ENCODE measurements at places on chromosomes 5 and 9.

- no peak for DNase-seq
These were observed 11.3 kb upstream of the ADAMTS12 start for GRCh38 chr5:33903118-33903517.

DNA sequence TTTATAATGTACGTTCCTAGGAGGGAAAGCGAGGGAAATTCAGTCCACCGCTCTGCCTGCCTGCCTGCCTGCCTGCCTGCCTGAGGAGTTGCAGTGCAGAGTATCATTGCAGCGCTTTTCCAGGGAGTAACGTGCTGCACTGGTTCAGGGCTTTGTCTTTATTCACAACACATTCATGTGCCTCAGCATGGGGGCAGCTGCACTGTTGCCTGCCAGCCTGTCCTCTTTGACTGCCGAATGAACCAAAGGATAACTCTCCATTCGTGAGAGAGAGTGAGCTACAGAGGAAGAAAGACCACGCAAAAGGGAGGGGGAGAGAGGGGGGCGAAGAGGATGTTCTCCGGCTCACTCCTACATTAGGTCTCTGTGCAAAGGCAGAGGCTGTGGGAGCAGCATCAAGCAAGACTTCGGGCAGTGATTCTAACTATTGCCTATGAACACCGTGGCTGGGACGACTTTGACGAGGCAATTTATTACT lies 791.2 kb downstream of the MAT2B start:
- no peak for DNase-seq

DNA sequence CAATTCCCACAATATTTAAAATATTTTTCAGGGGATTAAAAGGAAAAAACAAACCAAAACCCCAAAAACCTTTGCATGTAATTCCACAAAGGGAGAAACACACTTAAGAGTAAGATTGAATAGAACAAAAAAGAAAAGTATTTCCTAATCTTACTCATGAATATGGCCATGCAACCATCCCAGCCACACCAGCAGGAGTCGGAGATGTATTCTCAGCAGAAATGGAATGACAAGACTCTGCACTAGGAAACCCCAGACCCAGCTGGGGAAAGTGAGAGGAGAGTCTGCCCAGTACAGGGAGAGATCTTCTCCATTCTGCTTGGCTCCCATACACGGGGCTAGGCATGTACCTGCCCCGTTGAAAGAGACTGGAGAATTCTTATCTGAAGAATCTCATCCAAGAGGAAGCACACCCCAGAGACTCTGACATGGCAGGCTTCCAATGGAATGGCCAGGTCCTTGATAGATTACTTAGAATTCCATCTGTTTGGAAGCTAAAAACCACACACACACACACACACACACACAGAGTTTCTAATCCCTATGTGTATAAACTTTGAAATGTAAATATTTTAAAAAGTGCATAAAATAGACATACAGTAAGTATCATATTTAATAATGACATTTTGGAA lies 118.8 kb downstream of the GADD45G start:
- DNase-seq: no peak

DNA sequence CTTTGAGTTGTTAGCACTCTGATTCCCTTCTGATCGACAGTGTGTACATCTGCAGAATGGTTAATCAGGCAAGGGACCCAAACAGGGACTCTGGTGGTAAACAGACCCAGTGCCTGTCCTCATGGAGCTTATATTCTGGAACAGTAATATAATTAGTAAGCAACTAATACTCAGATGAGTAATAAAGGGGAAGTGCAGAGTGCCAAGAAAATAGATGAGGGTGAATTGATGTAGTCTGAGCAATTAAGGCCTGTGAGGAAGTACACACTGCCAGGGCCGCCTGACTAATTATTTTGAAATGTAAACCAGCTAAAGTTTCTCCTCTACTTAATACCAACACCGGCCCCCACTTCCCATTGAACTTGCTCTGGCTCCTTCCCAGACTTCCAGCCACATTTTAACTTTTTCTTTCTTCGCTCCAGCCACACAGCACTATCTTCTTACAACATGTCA lies 4.2 kb downstream of the DHX29 start:
- DNase-seq: no peak

GRCh38 chr5:73447530-73448462 lies 781 bp downstream of the FOXD1 start:
- DNase-seq: peak; percentile 55

DNA sequence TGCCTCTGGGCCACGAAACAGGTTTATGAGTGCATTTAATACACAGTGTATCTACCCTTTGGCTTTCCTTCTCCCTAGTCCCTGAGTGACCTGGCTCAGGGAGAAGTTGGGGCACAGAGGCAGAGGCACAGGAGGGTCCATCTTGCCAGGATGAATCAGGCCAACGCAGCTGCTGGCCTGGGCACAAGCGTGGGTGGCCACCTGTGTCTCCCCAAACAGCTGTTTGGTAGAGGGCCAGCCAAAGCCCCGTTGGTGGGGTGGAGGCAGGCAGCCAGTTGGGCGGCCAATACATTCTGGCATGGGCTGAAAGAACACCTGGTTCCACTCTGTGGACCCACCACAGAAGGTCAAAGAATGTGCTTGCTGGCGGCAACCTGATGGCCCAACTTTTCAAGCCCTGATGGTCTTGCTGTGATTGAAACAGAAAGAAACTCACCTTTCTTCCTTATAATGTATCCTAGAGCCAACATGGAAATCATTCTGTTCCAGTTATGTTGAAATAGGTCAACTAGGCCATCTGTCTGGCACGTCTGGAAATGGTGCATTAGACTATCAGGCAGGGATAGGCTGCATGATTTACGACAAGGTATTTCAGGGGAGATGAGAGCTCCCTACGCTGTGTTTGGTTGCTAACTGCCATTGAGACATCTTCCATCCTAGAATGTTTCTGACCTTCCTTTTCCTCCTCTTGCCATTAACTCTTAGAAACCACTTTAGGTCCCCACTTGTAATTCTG lies 337.4 kb downstream of the ADAMTS6 start:
- no peak for DNase-seq

GRCh38 chr5:43268188-43268820 lies 44.9 kb downstream of the HMGCS1 start:
- no peak for DNase-seq

GRCh38 chr9:33893861-33894260 lies 76.9 kb downstream of the UBE2R2 start:
- no peak for DNase-seq

GRCh38 chr9:38414040-38414723 lies 10.1 kb downstream of the IGFBPL1 start:
- no peak for DNase-seq

- DNase-seq: no peak
These were observed 11.4 kb downstream of the LAMC3 start for GRCh38 chr9:131020388-131020787.

- DNase-seq: no peak
These were observed 259.2 kb upstream of the RGMB start for GRCh38 chr5:98514215-98514614.

GRCh38 chr5:150599917-150600511 lies 40.4 kb upstream of the SYNPO start:
- DNase-seq: peak; percentile 85

- DNase-seq: no peak
These were observed 305.4 kb upstream of the MSX2 start for GRCh38 chr5:174418809-174419539.

Measured in mucosa of descending colon (tissue), 3 donors.